CD4-positive, alpha-beta T cell treated with Interleukin-10 for 1 hour (primary cell): ENCODE measurements at places on chromosomes 7 and 10.

DNA sequence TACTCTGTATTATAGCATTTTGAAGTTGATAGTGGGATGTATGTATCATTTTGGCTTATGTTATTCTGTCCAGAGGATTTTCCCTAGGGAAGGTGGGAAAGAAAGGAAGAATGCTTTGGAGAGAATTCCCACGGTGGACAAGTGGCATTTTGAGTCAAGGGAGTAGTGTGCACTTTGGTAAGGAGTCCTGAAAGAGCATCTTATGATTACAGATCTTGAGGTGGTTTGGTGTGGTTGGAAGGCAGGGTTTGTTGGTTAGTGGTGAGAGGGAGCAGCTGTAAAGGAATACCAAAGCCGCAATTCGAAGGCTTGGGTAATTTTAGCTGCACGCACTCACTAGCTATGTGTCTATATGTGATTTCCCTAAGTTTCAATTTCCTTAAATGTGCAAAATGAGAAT, 16.1 kb downstream of the CCSER2 start:
- no peak for DNase-seq

GRCh38 chr10:113402602-113403001, 150.3 kb upstream of the HABP2 start:
- no peak for DNase-seq

GRCh38 chr10:13450069-13450468, 78.7 kb downstream of the BEND7 start:
- DNase-seq: no peak

GRCh38 chr7:35035511-35035961, 1.7 kb downstream of the DPY19L1 start:
- DNase-seq: peak; percentile 53

DNA sequence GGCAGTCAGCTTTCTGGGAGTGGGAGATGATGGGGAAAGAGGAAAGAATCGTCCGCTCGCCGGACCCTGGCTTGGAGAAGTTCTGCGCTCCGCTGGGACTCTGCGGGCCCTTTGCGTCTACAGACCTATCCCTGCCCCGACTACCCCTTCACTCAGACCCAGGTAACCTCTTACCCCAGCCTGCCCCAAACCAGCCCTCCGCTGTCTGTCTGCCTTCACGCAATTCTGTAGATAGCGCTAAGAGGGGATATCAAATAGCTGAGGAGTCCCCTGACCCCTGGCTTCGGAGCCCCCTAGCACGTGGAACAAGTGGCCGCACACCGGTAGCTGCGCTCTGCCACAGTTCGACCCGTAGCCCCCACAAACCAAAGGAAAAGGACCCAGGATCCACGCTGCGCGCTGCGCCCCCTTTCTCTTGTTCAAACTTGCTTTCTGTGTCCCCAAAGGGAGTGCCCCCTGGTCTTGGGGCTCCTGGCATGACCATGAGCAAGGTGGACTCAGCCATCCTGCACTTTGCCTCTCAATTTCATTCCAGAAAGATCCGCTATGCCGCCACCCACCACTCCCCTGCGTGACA, 7.0 kb downstream of the HOXA4 start:
- no peak for DNase-seq

- DNase-seq: peak; percentile 5
Measured at GRCh38 chr7:46468753-46469356, 547.8 kb upstream of the IGFBP3 start.

- DNase-seq: no peak
Measured at GRCh38 chr10:3179174-3179573, 6.6 kb upstream of the PITRM1 start.

GRCh38 chr7:116938678-116939077, 14.6 kb upstream of the ST7 start:
- no peak for DNase-seq

GRCh38 chr7:110010359-110010758, 1080.6 kb upstream of the LRRN3 start:
- DNase-seq: no peak

DNA sequence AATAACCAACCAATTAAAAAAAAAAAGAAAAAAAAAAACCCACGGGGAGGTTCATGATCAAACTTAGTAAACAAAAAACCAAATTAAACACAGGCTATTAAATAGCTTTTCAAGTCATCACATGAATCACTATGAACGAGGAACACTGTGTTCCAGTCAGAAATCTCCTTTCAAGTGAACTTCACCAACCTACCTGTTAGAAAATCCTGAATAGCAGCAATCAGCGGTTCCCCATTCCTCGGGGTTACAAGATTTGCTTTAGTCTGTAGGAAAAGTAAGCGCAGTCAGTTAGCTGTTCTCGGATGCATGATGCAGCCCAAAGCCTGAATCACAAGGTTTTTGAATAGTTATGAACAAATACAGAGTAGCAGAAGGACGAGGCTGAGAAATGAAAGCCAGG, 19.0 kb downstream of the POLR3A start:
- DNase-seq: no peak

GRCh38 chr10:66329147-66329546, 596.7 kb upstream of the LRRTM3 start:
- DNase-seq: no peak

- no peak for DNase-seq
Measured at GRCh38 chr7:93856323-93856722, 34.2 kb downstream of the TFPI2 start.

GRCh38 chr10:95337423-95338160, 46.8 kb upstream of the PDLIM1 start:
- DNase-seq: no peak

DNA sequence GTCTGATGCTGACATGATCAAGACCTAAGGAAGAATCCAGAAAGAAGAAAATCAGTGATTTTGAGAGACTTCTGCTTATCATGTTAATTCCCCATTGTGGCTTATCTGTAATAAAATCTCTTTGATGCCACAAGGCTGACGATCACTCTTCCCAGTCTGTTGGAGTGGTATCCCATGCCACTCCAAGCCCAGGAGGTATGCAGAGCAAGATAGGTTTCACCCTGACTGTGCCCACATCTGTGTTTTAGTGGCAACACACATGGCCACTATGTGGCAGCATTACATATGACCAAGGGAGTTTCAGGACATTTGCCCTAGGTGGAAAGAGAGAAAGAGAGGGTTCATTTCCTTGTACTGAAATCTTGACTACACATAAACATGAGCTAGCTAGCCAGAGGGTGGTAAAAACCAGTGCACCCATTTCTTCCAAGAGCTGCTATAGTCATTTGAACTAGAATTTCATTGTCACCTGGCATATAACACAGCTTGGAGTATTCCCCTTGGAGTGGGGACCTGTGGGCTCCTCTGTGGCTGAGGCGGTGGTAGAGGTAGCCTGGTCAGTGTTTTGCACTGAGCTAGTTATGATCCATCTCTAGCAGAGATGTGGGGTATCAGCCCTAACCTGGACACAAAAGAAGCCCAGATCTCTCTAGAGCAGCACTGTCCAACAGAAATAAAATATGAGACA, 20.8 kb downstream of the LAMB4 start:
- no peak for DNase-seq

- no peak for DNase-seq
Measured at GRCh38 chr10:31099094-31099493, 67.4 kb upstream of the ZNF438 start.

DNA sequence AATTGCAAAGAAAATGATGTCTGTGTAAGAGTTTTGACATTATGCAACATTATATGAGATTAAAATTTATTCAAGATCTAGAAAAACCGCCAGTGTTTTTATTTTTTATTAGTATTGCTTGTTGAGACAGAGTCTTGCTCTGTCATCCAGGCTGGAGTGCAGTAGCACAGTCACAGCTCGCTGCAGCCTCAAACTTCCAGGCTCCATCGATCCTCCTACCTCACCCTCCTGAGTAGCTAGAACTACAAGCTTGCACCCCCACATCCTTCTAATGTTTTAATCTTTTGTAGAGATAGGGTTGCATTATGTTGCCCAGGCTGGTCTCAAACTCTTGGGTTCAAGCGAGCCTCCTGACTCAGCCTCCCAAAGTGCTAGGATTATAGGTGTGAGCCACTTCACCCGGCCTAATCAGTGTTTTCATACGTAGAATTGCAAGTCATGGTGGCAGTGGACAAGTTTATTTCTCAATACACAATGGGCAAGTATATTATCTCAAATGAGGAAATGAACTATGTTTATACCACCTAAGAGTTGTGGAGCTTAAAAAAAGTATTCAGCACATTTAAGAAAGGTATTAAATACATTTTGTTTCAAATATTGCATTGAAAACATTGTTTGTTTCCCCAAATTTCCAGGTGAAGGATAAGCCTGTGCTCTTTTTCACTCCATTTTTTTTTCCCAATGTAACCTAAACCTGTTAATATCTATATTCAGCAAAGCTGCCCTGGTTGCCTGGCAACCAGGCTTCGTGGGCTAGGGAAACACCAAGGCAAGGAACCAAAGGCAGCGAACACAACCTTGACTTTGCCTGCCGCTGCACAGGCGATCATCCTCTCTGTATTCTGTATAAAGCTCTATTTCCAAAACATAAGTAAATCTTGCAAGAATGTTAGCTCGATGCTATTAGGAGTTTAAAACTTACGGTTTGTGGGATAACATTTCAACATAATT, 163.9 kb downstream of the CACNB2 start:
- no peak for DNase-seq

DNA sequence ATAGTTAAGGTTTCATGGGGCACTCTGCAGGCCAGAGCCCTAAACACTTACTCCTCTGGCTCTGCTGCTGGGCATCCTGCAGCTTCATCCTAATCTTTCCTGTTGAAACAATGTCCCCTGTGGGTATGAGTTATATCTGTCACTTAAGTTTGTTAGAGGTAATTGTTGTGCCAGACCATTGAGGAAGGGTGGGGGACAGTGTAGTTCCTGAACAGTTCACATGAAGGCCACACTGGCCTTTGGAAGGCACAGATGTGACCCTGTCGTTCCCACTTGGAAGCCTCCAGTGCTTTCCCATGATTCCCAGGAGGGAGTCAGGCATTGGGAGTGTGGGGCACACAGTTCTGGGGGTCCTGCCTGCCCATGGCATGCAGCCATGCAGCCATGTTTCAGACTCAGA, 65.3 kb downstream of the WDFY4 start:
- no peak for DNase-seq

DNA sequence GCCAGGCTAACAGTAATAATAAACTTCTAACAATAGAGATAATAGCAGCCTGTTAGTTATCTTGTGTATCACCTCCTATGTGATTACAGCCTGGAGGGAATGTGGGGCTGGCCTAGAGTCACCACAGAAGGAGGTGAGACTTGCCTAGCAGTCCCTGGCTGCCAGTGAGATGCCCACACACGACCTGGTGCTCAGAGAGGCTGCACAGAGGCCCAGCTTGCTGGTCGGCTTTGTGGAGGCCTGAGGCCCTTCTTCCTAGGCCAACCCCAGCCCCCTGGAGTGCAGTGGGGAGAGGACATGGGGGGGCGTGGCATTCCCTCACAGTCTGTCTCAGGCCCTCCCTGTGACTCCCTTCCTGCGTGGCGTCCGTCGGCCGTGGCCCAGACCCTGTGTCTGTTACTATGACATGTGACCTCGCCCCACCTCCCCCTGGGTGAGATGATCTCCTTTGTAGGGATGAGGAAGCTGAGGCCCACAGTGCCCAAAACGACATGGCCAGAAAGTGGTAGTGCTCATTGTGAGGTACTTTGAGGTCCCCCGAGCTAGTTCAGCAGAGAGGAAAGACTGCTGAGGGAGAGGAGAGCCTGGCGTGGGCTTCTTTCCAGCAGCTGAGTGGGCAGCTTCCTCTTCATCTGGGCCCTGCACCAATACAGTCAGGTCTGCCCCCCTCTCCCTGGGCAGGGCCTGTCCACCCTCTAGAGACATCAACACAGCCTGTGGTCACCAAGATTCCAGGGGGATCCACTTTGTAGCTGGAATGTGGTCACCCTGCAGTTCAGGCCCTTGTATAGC, 29.7 kb downstream of the UNC5B start:
- DNase-seq: no peak

DNA sequence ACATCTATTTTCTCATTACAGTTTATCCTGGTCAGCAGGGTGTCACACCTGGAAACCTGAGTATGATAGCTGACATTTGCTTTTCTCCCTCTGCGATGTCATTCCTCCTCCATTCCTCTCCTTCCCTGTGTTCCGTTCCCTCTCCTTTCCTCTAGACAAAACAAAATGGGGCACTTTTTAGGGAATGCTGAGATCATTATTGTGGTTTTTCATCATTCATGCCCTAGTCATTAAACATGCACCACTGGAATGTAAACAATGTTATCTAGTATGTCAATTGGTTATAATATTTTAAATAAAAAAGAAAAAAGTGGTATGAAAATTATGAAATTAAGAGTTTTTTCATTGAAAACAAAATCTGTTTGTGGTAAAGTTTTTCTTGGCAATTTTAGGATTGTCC, 132.6 kb downstream of the MAPK8 start:
- no peak for DNase-seq

DNA sequence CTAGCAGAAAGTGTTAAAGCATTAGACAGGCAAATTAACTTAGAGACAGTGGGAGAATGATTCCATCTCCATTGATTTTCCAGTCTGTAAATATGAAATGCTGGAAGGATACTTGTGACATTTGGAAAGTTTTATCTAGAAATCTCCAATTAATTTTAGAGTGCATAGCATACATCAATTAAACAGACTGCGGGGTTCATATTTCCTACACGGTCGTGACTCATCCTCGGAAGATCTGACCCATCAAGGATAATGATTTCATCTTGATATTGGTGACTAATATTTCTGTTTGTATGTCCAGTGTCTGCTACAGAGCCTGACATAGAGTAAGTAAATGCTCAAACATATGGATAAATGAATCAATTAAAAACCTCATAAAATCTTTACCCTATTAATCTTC, 474.9 kb downstream of the KCNMA1 start:
- DNase-seq: no peak

GRCh38 chr7:23969443-23969842, 259.4 kb downstream of the STK31 start:
- no peak for DNase-seq

- DNase-seq: no peak
Measured at GRCh38 chr7:143492043-143492471, 14.4 kb downstream of the TAS2R41 start.

DNA sequence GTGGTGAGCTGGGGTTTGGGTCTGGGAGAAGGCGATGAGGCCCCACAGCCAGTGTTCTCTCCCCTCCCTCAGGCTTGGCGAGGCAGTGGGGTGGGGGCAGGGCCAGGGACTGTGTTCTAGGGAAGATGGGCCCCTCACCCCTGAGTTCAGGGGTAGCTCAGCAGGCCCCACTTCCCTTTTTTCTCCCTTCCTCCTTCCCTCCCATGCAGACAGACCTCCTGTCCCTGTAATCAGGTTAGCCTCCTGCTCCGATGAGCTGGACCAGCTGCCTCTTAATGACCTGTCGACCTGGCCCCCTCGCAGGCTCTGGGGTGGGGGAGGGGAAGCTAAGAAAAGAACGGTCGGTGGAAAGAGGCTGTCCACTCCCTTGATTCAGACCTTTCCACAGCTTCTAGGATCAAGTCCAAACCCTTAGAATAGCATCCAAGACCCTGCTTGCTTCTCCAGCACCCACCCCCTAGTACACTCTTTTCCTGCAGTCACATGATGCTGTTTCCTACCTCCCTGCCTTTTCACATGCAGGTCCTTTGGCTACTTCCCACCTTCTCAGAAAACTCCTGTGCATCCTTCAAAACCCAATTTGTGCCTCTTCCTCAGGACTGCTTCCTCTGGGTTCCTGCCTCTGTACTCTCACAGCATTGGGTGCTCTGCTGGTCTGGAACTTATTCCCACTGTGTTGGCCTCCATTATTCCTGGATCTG, 64.1 kb downstream of the ZMIZ1 start:
- no peak for DNase-seq
